ENCODE measurements at places on chromosomes 11 and 22. TPM values are rescaled to one million over a fixed set of nuclear protein-coding genes. Genes with fewer than 3 reads are reported as not detected.

PRG3 gene
- not detected for total RNA-seq

SLC22A9 gene
- not detected for total RNA-seq

PSMD13 gene
- total RNA-seq = 235 TPM

DNA sequence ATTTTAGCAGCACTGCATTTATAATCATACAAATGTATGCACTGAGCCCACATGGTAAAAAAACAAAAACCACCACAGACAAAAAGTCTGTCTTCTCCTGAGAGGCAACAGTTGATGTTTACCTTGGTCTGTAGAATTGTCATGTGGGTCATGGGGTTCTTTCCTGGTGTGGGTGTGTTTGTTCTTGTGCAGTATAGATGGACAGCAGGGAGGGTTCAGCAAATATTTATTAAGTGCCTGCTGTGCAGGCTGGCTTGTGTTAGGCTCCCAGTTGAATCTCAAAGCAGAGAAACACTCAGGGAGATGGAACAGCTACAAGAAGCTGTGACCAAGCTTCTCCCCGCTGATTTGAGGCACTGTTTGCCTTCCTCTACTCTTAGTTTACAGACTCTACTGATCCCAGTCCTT lies 82.2 kb downstream of the PISD start:
- DNase-seq = no peak

DNA sequence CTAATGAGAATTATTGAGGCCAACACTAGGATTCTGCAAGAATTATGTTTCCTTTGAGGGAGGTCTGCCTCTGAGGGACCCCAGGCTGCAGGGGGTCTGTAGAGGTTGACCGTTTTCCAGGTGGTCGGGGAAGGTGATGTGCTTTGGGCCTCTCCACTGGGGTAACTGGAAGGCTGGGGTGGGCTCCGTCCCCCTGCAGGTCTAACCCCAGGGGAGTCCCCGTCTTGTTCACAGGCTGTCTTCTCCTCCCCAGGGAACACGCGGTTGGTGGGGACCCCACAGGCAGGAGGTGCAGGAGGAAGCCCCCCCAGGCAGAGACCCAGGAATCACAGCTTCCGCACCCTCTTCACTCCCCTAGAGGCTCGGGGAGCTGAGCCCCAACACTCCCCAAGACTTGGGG lies 726.4 kb downstream of the BRD1 start:
- no peak for DNase-seq

DNA sequence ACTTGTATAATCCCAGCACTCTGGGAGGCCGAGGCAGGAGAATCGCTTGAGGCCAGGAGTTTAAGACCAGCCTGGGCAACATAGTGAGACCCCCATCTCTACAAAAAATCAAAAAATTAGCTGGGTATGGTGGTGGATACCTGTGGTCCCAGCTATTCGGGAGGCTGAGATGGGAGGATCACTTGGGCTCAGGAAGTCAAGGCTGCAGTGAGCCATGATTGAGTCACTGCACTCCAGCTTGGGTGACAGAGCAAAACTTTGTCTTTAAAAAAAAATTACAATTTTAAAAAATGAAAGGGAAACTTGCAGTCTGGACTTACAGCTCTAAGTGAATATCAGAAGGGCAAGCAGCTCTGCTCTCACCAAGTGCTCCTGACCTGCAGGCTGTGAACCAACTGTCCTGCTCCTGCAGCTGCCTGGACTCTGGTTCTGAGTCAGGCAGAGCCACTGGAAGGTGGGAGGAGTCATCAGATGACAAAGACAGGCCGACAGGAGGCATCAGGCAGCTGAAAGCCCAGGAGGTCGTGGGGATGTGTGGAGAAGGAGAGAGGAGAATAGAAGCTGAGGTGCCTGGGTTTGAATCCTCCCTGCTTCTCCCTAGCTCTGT lies 9.6 kb downstream of the SMTNL1 start:
- no peak for DNase-seq

GRCh38 chr11:94131718-94132115 lies 3.1 kb downstream of the PANX1 start:
- no peak for DNase-seq

Data from CD8-positive, alpha-beta memory T cell (primary cell).